EH (cell line): ENCODE measurements at places on chromosomes 6 and 20.

- DNase-seq = no peak
Measured at GRCh38 chr6:52336919-52337561, 24.9 kb upstream of the PAQR8 start.

- DNase-seq = no peak
Measured at GRCh38 chr6:52271852-52272460, 12.6 kb downstream of the MCM3 start.

GRCh38 chr6:170286934-170287265, 4.0 kb downstream of the DLL1 start:
- no peak for DNase-seq

DNA sequence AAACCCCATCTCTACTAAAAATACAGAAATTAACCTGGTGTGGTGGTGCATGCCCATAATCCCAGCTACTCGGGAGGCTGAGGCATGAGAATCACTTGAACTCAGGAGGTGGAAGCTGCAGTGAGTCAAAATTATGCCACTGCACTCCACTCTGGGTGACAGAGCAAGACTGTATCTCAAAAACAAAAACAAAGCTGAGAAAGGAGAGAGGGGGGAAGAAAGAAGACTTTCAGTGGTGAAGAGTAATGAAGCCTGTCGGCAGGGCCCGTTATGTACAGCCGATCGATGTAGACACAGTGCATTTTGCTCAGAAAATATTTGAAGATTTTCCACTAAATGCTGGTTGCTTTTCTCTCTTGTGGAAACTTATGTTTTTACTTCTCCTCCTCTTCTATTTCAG, 13.8 kb downstream of the VAPB start:
- DNase-seq = no peak
